ENCODE measurements at places on chromosomes 5 and 9.

DNA sequence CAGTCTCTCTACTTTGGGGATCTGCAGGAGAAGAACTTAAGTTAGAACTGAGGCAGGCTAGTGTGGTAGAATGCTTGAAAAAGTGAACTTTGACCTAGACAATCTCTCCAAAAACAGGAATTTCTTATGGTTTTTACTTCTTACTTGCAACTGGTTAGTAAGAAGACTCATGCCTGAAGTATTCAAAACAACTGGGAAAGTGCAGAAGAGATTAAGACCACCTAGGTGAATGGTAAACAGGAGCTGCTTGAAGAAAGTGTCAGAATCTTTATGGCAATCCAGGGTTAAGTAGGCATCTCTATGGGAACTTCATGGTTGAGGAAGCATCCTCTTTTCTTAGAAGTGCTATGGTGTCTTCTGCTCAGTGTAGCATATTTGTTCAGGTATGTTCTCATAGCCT lies 428.6 kb upstream of the TLE4 start:
- no peak for DNase-seq

GRCh38 chr5:64437496-64437895 lies 68.3 kb upstream of the RGS7BP start:
- DNase-seq = no peak

DNA sequence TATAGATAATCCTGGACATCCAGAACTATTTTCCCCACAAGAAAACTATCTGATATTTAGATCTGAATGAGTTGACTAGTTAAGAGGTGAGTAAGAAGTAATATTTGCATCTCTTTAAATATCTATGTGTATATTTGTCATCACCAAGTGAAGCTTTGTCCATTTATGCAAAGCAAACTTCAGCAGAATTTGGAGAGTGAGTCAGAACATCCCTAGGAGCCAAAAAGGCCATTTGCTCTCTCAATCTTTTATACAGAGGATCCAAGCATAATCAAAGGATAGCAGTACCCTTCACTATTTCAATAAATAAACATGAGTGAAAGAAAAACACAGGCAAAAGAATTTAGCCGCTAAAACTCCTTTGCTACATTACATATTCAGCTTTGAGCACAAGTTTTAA lies 454.4 kb downstream of the NR2F1-AS1 start:
- no peak for DNase-seq

GRCh38 chr5:116521173-116521872 lies 53.3 kb downstream of the SEMA6A start:
- DNase-seq = no peak

GRCh38 chr5:81971111-81971711 lies 612 bp upstream of the ATG10 start:
- no peak for DNase-seq

- DNase-seq = no peak
Measured at GRCh38 chr5:52339285-52339684, 448.4 kb upstream of the ITGA1 start.

DNA sequence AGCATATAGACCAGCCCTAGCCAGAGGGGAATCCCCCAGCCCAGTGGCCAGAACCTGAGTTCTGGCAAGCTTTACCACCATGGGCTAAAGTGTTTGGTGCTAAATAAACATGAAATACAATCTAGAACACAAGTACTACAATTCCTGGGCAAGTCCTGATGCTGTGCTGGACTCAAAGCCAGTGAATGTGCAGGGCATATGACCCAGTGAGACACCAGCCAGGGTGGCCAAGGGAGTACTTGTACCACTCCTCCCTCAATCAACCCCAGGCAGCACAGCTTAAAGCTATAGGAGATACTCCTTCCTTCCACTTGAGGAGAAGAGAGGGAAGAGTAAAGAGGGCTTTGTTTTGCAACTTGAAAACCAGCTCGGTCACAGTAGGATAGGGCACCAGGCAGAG lies 63.6 kb downstream of the SSBP2 start:
- DNase-seq = no peak
